Ecto neural progenitor cell (in vitro differentiated cells): ENCODE measurements at places on chromosomes 11 and 22.

GRCh38 chr11:69837791-69838190, 18.6 kb upstream of the FGF3 start:
- DNase-seq = no peak

DNA sequence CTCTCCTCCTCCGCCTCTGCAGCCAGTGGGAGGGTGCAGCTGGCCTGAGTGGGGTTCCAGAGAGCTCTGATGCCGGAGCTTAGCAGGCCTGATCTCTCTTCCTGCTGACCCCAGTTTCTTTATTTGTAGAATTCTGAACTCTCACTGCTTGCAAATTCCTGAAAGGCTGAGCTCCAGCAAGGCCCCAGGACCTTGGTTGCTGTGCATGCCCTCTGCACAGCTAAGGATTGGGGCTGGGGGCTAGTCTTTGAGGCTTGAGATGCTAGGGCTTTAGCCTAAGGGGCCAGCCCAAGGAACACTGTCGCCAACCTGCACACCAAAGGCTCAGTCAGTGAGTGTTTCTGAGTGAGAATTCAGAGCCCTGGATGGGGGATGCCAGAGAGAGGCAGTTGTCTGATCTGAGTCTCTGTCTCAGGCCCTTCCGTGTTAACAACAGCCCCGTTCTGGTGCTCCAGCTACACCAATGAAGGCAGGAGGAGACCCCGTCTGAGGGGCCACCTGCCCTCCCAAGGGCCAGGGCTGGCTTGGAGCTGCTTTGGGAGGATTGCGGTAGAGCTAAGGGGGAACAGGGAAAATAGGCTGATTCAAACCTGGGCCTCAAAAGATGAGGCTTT, 106.0 kb upstream of the LMO1 start:
- DNase-seq = no peak

DNA sequence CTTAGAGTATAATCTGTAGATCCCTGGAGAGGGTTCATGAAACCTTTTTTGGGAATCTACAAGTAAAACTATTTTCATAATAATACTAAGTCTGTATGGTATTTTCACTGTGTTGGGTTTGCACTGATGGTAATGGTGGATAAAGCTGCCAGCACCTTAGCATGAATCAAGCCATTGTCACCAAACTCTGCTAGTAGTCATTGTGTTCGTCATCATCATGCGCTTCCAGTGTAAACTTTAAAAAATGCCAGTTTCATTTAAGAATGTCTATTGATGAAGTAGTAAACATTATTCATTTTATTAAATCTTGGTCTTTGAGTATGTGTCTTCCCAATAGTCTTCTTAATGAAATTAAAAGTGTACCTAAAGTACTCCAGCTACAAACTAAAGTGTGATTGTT, 15.0 kb downstream of the ALKBH3 start:
- no peak for DNase-seq

- DNase-seq = no peak
Observed at GRCh38 chr11:40877981-40878380, 581.5 kb downstream of the LRRC4C start.

GRCh38 chr11:76107971-76108370, 98.3 kb downstream of the WNT11 start:
- no peak for DNase-seq

DNA sequence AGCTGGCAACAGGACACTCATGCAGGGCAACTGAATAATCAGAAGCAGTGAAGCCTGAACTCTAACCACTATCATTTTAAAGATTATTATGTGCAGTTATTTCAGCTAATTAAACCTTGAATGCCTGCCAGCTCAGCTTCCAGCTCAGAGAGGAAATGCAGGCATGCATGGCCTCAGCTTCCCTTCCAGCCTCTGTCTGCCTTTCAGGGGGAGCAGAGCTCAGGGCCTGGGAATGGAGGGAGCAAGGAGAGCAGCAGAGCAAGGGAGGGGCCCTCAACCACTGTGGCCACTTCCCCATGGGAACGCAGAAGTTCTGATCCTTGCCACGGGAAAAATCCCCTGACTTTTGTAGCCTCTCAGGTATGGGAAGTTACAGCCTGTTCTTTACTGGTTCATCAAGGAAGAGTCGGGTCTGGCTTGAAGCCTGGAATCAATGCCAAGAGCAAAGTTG, 32.5 kb upstream of the APLNR start:
- DNase-seq = no peak

DNA sequence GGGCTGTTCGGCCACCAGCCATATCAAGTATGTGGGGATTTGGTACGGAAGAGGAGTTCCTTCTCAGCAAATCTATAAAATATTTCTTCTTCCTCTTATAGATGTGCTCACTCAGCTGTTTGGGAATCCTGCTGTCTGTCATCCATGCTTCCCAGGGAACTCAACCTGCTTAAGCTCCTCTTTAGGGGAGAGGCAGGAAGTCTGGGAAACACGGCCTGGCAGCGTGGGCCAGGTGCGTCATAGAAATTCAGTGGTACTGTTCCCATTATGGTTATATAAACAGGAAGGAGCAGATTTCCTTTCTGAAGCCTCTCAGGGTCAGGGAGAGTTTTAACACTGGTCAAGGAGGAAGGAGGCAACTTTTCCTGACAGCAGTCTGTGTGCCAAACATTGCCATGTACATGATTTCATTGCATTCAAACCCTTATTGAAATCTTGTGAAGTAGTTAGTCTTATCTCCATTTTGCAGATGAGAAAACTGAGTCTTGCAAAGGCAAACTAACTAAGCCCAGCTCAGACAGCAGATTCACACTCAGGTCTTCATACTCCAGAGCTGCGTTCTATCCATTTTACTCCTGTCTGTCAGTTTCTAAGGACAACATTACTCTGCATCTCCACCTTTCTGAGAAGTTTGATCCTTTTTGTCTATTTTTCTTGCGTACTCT, 35.4 kb upstream of the AMOTL1 start:
- no peak for DNase-seq

- DNase-seq = no peak
Observed at GRCh38 chr11:8719721-8720120, 37.1 kb downstream of the RPL27A start.

DNA sequence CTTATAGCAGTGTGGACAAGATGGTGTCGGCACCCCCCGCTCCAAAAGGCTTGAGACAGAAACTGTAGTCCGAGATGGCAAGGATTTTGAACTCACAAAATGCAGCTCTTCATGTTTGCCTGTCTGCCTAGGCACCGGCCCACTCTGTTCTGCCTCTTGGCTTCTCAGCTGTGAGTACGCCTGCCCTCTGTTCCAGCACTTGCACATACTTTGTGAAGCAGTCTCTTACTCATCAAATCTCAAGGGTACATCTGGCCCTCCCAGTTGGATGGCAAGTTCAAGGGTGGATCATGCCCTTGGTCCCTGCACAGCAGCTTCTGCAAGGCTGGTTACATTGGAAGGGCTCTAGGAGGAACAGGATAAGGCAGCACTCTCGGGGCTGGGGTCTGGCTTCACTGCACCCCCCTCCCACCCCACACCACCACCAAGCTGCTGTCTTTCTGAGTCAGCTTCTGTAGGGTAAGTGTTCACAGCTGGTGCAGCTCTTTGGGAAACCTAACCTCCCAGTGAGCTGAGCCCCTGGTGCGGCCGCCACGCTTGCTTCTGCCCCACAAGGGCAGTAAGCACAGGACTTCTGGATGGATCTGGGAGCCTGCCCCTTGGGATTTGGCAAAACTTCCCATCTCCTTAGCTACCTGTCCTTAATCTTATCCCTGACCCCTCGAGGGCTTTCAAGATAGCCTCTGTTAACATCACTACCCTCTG, 37.2 kb downstream of the FAM83F start:
- no peak for DNase-seq

GRCh38 chr22:46484861-46485595, 52.4 kb downstream of the CELSR1 start:
- DNase-seq = no peak

GRCh38 chr11:73656985-73657384, 10.6 kb downstream of the PLEKHB1 start:
- no peak for DNase-seq

GRCh38 chr11:44267006-44267749, 42.8 kb downstream of the ALX4 start:
- DNase-seq = no peak

- DNase-seq = no peak
Observed at GRCh38 chr11:7904917-7905316, 26.2 kb downstream of the OR10A6 start.

GRCh38 chr11:93020248-93021046, 51.0 kb downstream of the MTNR1B start:
- no peak for DNase-seq

DNA sequence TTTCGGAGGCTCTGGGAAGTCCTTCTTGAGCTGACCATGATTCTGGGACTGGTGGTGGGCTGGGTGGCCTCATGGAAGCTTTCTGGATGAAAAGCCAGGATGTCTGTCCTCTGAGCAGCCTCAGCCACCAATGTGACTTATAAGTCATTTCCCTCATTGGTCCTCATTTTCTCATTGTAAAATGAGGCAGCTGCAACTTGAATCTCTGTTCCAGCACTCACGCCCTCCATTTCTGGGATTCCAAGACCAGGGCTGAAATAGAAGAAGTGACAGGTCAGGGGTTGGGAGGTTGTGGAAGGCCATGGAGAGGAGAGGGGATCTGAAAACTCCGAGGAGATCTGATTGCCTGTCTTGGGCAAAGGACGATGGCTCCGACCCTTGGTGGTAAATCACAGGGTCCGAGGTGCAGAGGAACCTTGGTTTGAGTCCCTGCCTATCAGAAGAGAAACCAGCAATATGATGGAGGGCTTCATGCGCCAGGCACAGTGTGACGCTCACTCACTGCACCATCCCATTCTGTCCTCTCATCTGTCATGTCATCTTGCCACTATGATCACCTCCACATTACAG, 38.3 kb downstream of the TSPAN18 start:
- no peak for DNase-seq

DNA sequence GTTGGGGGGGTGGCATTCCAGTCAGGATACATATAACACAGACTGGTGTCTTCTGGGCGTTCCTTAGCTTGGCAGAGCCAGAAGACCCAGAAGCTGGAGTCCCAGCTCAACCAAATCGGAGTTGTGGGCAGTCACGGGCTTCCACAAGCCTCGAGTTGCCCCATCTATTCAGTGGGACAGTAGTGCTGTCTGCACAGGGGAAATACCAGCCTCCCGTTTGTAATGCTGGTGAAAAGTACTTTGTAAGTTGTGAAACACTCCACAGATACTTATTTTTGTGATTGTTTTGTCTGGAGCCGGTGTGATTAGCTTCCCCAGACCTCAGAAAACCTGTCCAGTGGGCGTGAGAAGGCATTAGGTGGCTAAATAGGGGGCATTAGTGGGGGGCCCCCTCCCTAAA, 13.6 kb downstream of the DGKZ start:
- DNase-seq = no peak

DNA sequence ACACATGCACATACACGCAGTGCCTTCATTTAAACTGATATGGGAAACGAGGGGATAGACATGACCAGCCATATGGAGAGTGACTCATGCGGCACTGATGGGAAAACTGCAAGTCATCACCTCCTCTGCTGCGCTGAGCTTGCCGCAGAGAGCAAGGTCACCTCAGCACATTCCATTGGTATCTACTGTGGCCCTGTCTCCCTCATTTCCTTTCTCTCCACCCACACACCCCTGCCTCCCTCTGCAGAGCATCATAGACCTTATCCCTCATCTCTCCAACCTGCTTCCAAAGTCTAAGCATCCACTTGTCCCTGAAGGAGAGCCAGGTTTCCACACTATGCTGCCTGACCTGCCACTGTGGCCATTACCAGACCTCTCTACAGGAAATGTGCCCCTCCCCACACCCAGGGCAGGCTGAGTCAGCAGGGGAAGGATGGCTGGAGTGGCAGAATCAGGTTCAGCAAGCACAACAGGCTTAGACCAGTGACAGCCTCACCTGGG, 116.9 kb upstream of the SNX19 start:
- no peak for DNase-seq

DNA sequence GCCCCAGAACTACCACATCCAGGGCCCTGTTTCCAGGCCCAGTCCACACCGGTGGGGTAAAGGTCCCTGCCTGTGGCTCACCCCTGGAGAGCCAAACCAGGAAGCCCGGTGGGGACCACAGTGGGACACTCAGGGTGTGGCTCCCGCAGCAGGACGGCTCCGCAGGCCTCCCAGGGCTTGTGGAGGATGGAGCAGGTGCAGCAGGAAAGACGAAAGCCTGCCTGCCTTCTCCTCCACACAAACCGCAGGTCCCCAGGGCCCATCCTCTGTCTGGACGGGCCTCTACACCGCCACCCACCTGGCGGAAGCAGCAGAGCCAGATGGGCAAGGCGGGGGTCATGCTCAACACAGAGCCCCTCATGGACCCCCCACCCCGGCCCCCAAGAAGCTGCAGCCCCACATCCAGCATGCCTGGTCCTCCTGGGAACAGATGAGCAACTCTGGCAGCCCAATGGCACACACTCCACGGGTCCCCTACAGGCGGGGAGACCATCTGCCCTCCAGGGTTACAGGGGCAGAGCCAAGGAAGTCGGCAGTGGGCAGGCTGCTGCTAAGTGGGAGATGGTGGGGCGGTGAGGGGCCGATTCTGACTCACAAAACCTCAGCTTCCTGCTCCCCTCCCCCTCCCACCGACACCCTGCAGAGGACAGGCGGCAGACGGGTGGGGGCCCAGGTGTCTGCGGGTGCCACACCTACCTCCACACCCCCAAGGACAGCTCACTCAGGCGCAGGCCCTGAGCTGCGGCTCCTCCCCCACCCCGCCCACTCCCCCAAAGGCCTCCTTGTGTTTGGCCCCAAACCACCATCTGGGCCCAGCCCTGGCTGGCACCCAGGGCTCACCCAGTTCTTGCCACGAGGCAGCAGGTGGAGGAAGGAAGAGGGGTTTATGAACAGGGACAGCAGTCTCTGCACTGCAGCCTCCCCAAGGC, 5.2 kb downstream of the SBF1 start:
- no peak for DNase-seq

DNA sequence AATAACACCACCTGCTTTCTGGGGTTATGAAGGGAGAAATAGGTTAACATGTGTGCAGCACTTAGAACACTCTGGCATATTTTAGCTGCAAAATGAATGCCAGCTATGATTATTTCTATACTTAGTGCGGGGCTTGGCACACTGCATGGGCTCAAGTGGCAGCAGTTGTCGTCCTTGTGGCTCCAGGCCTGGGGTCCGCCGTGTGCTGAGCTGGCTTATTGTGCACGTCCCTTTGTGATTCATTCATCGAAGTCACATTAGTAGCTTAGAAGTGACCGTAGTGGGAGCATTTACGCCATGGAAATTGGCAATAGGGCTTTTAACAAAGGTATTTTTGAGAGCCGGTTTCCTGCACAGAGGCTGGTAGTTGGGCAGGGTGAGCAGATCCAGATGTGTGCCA, 4.2 kb downstream of the RASD2 start:
- DNase-seq = no peak

- no peak for DNase-seq
Observed at GRCh38 chr11:87174870-87175269, 137.1 kb downstream of the TMEM135 start.

GRCh38 chr22:20465759-20466077, 28.1 kb upstream of the SCARF2 start:
- no peak for DNase-seq

- DNase-seq = no peak
Observed at GRCh38 chr22:32904044-32904443, 102.5 kb downstream of the TIMP3 start.
